ENCODE measurements at places on chromosomes 1 and 21.
A peak's percentile ranks its signal among the peaks of the same experiment; 100 is the strongest.

DNA sequence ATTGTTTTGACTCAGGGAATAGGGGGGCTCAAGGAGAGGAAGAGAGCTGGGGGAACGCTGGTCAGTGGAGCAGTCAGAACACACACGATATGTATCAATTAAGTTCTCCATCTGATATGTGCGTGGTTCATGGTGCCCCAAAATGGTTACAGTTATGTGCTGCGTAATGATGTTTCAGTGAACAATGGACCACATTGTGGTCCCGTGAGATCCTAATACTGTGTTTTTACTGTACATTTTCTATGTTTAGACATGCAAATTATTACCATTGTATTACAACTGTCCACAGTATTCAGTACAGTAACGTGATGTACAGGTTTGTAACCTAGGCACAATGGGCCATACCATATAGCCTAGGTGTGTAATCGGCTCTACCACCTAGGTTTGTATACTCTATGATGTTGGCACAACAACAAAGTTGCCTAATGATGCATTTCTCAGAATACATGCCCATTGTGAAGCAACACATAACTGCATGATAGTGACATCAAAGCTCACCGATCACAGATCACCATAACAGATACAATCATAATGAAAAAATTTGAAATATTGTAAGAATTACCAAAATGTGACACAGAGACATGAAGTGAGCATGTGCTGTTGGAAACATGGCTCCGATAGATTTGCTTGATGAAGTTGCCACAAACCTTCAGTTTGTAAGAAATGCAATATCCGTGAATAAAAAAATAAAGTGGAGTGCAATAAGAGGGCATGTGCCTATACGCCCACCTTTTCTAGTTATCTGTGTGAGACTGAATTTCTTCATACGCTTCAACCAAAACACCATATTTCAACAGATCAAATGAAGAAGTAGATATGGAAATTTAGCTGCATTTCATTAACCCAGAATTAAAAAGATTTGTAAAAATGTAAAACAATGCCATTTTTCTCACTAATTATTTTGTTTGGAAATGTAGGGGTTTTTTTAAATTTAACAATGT lies 14.8 kb upstream of the TMEM54 start:
- DNase-seq: no peak

GRCh38 chr1:11616766-11617165 lies 37.5 kb downstream of the FBXO2 start:
- no peak for DNase-seq

DNA sequence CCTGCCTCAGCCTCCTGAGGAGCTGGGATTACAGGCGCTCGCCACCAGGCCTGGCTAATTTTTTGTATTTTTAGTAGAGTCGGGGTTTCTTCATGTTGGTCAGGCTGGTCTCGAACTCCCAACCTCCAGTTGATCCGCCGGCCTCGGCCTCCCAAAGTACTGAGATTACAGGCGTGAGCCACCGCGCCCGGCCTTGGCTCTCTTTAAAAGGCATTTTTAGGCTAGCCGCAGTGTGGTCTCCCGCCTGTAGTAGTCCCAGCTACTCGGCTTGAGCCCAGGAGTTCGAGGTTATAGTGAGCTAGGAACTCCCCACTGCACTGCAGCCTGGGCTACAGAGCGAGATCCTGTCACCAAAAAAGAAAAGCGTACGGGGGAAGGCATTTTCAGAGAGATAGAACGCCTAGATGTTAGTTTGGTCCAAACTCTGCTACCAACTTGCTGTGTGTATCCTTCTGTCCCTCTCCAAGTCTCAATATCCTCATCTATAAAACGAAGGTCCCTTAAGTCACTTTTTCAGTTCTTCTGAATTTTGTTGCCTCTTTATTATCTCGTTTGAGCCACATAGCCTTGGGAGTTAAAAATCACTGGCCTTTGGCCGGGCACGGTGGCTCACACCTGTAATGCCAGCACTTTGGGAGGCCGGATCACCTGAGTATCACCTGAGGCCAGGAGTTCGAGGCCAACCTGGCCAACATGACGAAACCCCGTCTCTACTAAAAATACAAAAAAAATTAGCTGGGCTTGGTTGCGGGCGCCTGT lies 734 bp downstream of the MED18 start:
- peak; percentile 2 for DNase-seq

GRCh38 chr1:160664573-160665051 lies 17.8 kb upstream of the SLAMF1 start:
- DNase-seq: no peak

DNA sequence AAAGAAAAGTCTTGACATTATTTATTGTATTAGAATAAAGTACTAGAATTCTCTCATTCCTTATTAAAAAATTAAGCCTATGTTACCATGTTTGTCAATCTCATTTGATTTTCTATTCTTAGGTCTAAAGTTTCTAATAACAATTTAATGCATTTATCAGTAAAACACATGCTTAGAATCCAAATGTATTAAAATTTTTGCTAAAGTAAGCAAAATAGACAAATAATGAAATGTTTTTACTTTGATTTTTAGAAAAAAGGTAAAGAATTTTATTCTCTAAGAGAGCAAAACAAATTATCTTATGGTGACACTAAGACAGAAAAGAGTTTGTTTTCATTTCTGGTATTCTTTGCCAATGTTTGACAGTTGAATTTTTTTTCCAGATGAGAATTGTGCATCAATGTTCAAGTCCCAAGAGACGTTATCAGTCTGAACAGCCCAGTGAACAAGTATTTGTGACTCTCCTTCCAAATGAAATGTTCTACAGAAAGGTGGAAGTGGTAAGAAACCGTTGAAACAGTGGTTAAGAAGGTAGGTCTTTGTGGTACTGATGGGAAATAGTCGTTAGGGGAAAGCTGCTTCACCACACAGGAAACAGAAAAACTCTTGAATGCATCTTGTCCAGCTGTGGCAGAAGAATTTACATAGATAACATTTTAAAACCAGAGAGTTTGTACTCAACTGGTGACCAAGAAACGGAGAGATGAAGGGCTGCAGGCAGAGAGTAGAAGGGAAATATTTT lies 402.5 kb downstream of the PTPRC start:
- no peak for DNase-seq

- no peak for DNase-seq
Measured at GRCh38 chr1:205260948-205261732, 33.4 kb downstream of the TMCC2 start.
